ENCODE measurements at places on chromosomes 2 and 18.

- DNase-seq: peak; percentile 35
These were observed 217.8 kb downstream of the OSR1 start for GRCh38 chr2:19140463-19141208.

DNA sequence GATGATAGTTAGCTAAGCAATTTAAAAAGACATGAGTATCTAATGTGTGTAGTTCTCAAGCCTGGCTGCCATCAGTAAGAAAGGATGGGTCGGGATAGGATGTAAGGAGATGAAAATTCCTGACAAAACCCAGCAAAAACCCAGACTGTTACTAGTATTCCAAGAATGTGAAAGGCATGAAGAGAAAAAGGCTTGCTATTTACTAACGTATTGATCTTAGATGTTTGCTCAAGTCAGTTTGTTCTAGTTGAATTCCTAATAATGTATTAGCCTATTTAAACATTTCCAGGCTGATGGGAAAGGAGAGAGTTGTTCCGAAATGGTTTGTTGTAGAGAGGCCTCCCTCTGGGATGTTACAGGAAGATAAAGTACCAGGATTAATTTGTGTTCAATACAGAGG, 88.2 kb downstream of the ZNF532 start:
- no peak for DNase-seq

DNA sequence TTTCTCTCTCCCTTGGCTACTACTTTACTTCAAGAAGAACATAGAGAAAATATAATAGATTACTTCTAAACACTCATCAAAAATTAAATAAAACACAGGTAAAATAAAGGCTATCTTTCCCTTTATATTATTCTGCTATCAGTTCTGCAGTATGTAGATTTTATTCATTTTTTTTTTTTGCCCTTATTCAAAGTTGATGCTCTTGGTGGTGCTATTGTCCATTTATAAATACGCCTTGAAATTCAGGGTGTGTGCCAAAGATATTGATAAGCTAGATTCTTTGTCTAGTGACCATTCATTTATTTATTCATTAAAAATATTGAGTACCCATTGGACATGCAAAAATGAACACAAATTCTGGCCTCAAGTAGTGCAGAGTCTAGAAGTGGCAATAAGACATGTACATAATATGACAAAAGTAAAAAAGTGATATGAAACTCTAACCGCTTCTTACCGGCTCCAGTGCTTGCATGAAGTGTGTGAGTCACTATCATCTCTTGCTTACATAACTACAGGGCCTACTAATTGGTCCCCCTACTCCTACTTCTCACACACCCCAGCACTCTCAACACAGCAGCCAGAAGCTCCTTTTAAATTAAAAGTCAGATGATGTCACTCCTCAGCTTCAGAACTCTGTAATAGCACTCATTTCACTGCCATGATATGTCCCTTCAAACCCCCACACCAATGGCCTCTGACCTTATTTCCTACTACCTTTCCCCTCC, 208.3 kb upstream of the FANCL start:
- DNase-seq: no peak

DNA sequence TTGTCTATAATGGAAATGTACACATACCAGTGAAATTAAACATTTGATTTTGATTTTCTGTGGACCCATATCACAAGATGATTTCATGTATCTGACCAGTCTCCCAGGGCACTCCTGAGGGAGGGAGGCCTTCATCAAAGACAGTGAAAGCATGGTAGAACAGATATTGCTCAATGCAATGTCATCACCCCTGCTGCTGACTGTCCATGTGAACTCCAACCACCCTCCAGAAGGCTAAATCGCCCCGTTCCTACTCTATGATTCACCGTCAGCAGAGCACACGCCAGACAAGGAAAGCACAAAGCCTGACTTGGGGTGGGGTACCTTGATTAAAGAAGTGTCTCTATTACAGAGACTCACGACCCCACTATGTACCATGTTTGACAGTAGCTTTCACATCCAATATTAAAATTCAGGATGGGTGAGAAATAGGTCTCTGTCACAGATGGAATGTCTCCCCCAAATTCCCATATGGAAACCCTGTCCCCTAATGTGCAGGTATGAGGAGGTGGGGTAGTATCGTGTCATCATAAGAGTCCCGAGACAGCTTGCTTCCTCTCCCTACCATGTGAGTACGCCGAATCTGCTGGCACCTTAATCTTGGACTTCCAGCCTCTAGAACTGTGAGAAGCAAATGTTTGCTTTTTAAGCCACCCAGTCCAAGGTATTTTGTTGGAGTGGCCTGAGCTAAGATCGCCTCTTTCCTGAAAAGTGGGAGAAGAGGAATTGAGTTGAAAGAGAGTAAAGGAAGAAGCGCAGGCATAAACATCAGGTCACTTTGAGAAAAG, 42.4 kb downstream of the CYB5A start:
- peak; percentile 90 for DNase-seq

DNA sequence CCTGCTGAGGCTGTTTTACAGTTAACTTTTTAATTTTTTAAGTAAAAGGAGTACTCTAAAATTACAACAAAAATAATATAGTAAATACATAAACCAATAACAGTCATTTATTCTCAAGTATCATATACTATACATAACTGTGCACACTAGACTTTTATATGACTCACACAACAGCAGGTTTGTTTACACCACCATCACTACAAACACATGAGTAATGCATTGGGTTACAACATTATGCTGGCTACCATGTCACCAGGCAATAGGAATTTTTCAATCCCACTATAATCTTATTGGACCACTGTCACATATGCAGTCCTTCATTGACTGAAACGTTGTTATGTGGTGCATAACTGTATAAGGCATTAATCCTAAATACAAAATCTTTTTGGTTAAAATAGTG, 42.5 kb downstream of the RASGRP3 start:
- no peak for DNase-seq

- DNase-seq: no peak
These were observed 27.2 kb upstream of the GALR1 start for GRCh38 chr18:77222464-77222863.

DNA sequence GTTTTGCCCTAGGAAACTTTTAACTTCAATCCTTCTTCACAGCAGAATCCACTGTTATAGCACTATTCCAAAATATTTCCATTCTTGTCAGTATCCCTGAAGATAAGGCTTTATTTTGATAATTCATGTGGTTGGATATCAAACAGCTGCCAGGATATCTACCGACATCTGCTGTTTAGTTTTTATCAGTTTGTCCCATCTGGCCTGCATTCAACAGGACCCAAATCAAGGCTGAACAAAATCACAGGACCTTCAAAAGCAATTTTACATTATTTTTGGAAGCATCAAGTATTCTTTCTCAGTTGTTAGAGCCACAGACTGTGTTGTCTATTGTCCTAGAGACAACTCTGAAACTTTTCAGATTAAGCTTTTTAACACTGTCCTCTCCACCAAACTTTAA, 429.0 kb upstream of the PIK3C3 start:
- DNase-seq: no peak

DNA sequence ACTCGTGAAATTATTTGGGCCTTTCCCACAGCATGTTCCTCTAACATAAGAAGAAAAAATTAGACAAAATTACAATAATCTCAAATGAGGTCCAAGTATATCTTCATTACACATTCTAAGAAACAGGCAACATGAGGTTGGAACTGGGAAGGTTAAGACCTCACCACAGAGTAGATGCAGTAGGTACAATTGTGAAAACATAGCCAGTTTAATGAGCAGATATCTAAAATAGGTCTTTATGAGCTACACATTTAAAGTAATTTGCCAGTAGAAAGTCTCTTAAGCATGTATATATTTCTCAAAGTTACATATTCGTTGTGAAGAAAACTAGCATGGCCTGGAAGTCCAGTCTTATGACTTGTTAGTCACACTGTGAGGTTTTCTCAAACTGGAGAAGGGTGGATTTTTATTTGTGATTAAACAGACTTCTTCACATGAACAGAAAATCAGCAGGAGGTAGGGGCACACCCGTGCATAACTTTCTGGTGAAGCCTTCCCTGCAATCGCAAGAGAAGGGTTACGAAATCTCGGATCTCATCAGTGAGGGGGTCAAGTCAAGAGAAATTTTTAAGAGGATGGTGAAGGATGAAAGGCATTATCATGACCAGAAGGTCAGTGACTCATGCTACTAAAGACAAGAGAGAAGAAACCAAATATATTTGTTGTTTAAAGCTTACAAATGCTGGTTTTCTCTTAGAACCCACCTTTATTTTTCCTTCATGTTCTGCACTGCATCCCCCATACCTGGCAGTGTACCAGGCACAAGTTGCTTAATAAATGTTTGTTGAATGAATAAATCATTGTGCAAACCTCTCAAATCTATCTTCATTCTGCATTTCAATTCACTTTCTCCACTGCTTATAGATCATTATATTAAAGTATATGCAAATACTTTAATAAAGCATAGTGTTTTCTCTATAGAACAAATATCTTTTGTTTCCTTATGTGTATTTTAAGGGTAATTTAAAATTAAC, 5.1 kb upstream of the RAB27B start:
- peak; percentile 80 for DNase-seq

GRCh38 chr18:43275546-43275945, 1.7 kb downstream of the SYT4 start:
- DNase-seq: no peak

DNA sequence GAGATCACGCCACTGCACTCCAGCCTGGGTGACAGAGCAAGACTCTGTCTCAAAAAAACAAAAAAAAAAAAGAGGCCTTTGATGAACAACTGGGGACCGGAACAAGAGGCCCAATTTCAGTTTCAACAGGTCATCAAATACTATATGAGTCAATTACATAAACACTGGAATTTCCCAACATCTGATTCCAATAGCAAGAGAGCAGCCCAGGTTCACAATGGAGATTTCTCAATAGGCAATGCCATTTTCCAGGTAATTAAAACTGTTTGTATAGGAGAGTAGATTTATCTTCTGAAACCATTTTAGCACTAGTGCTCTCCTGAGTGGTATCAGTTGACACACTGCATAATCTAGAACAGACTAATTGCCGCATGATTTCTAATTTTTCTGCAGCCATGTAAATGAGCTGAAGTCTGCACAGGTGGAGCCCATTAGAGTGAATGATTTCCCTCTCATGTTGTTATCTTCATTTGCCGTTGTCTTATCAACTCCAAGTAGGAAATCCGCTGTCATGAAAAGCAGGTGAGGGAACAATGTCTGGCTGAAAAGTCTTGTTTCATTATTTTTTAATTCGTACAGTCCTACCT, 264.1 kb upstream of the MEIS1 start:
- DNase-seq: no peak

GRCh38 chr2:64809216-64809615, 155.5 kb upstream of the SERTAD2 start:
- no peak for DNase-seq

- no peak for DNase-seq
These were observed 856 bp downstream of the ACAA2 start for GRCh38 chr18:49812286-49813068.

DNA sequence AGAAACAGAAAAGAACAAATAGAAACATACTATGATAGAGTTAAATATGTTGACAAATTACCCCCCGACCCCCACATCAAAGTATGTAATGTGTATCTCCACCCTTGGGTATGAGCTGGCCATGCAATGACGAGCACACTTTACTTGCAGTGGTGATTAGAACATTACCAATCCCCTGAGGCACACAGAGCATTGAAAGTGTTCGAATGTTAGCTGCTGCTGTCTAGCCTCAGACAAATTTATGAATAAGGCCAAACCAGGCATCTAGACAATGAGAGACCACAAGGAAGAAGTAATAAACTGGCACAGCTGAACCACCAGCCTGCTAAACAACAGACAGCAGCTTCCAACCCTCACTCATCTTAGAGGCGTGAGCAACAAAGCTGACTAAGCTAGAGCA, 380.5 kb downstream of the DSEL start:
- DNase-seq: no peak

GRCh38 chr2:144452989-144453336, 67.0 kb downstream of the ZEB2 start:
- no peak for DNase-seq

- no peak for DNase-seq
These were observed 101.1 kb downstream of the CTIF start for GRCh38 chr18:48639772-48640432.

DNA sequence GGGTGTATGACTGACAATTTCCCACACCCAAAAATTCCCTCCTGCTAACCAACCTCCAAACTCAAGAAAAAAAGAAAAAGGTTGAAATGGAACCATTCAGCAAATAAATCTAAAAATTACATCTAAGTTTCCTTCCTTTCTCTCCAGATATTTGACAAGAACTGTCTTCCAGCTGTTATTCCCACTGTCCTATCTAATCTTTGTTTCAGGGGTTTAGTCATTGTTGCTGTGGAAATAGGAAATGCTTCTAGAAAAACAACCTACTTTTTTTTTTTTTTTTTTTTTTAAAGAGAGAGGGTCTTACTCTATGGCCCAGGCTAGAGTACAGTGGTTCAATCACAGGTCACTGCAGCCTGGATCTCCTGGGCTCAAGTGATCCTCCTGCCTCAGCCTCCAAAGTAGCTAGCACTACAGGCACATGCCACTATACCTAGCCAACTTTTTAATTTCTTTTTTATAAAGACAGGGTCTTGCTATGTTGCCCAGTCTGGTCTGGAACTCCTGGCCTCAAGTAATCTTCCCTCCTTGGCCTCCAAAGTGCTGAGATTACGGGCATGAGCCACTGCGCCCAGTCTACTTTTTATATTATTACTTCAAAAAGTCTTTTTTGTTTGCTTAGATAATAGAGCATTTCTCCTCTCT, 88.1 kb downstream of the ITSN2 start:
- no peak for DNase-seq

- no peak for DNase-seq
These were observed at the start of gene ICOS for GRCh38 chr2:203936535-203936934. ICOS (plus strand) TSS chr2:203936763; CDS start chr2:203936815, 52 bp downstream.

GRCh38 chr2:46549166-46549844, 69.9 kb downstream of the TMEM247 start:
- no peak for DNase-seq

DNA sequence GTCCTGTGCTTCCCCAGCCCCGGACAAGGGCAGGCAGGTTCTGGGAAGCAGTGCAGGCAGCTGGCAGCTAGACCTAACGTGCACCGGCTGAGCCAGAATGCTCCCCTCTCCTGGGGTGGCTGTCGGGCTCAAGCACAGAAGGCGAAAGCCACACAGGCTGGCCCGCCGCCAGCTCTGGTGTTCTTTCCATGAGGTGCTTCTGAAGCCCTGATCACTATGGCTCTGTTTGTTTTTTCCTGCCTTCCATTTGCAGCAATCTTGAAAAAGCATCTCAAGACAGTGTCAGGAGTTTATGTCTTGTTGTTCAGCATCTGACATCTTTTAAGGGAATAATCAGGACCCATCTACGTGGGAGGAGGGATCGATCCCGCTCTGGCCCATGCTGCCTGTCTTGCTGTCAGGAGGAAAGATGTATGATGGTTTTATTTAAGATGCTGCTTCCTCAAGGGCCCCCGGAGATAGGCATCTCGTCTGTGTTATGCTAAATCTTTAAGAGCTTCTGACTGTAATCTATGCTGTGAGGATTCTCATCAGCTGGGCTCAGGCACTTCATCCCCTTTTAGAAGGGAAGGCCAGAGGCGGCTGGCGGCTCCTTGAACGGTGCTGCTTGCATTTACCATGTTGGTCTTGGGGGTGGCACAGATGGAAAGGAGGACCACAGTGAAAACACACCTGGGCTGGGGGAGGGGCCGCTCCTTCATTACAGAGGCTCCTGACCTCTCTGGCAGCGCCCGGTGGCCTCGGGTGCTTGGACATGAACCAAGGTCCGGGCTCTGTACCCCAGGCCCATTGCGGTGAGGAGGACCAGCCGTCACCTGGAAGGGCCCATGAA, 118.5 kb upstream of the HDAC4 start:
- DNase-seq: no peak

Measured in AG20443 (cell line).